ENCODE measurements at places on chromosomes 1 and 21.

DNA sequence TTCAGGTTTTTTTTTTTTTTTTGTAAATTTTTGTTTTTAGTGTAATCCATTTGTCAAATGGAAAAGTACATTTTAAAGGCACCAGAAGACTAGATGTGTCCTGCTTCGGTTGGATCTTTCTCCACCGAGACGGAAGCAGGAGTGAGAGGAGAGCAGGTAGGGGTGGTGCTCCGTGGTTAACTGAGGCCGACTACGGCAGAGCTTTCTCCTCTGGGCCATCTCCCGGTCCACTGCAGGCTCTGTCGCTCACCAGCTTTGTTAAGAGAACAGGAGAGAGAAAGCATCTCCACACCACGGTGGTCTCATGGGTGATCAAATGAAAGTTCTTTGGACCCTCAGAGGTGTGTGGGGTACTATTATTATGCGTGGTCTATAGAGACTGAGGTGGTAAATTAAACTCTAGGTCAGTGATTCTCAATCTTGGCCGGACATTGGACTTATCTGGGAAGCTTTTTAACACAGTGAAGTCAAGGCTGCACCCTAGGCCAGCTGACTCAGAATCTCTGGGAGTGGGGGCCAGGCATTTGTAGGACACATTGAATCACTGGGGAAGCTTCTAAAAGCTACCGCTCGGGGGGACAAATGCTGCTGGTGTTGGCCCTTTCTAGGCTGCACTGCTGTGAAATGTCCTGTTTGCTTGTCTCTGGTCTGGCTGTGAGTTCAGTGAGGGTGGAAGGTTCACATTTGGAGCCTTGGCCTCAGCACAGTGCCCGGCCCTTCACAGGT, 25.0 kb downstream of the ABCA4 start:
- DNase-seq = no peak

DNA sequence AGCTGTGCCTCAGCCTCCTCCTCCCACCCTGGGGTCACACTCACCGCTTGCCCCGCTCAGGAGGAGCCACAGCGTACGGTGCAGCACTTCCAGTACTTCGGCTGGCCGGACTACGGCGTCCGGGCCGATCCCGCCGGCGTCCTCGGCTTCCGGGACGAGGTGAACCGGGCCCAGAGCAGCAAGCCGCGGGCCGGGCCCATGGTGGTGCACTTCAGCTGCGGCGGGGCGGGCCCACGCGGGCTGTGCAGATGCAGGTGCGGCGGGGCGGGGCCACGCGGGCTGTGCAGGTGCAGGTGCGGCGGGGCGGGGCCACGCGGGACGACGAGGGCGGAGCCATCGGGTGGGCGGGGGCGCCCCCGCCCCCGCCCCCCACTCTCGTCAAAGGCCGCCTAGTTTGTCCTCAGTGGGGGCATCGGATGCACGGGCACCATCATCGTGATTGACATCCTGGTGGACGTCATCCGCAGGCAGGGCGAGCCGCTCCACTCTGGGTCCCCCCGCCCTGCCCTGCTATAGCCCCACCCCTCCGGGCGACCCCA, 5.5 kb downstream of the RNF223 start:
- no peak for DNase-seq

DNA sequence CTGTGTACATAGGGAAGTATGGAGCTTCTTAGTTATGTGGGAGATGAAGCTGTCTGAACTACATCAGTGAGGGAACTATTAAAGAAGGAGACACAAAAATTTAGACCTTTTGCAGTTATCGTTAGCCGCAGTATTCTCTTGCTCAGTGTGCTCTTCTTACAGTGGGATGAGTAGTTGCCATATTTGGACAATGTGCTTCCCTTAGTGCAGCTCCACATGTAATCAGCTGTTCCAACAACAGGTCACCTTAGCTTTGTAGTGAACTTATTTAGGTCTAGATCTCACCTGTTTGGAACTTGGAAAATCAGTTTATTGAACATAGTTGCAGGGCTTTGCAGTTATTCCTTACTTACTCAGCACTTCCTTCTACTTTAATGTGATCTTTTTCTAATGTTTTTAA, 18.1 kb downstream of the GPR52 start:
- no peak for DNase-seq

DNA sequence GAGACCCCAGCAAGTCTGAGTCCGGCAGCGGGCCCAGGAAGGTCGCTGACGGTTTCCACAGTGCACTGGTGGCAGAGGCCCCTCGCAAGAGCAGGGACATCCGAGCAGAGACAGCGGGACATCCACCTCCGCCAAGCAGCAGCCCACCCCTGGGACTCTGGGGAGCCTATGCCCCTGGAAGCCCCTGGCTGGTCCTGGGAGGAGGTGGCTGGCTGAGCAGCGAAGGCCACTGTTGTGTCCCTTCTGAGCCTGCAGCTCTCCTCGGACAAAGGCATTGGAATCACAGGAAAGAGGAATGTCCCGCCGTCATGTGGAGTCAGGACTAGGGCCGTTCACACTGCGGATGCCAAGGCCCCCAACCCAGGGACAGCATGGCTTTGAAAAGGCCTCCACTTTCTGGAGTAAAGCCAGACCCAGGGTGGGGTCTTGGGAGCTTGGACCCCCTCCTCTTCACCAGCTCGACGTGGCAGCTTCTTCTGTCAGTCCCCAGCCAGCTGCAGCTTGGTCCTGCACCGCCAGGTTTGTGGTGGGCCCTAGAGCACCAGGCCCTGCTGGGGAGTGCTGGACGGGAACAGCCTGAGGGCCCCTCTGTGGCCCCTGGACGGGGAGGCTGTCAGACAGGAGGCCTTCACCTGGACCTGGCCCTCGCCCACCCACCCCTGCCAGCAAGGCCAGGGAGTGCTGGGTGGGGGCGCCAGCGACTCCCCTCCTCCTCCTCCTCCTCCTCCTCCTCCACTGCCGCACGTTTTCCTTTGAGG, 1.4 kb downstream of the MEGF6 start:
- no peak for DNase-seq

DNA sequence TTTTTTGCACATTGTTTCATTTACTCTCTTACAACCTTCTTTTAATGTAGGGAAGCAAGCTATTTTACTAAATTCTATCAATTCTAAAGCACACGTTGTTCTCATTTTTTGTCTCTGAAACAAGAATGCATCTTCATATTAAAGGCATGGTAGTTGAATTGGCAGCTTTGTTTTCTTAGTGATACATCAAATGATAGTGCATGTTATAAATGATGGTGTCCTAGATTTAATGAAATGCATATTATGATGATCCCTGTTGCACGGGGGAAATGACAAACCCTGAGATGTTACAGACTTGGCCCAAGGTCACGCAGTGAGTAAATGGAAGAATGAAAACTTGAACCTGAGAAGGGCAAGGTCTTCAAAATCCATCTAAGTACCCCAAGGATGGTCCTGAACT, 213.1 kb downstream of the KAZN start:
- no peak for DNase-seq

DNA sequence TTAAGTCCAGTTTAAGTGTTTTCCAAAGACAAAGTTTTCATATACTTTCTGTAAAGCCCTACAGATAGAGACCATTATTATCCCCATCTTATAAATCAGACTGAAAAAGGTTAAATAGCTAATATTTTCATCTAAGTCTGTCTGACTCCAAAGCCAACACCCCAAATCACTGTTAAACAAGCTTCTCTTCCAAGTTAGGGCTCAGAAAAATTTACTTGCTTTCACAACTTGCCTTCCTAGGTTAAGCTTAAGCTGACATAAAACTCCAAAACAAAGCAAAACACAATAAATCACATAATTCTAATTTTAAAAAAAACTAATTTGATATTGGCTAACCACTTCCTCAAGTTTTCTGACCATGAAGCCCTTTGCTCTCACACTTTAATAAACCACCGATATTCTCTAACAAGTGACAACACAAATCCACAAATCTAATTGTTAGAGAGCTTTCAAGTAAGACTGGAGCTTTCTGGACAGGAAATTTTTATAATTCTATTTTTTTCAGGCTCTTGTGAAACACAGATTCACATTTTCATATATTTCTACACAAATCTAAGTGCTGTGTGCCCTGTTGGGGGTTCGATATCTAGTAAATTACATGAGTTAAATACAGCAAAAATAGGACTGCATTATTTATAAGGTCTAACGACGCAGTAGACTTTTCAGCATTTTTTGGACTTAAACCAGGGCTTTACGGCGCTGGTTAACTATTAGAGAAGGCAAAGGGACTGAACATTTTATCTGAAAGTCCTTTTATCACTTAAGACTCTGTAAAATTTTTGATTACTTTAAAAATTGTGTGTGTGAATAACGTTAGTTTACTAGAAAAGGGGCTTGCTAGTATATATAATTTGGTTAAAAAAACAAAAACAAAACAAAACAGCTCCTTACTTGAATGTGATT, 2.1 kb downstream of the GNG12 start:
- no peak for DNase-seq

DNA sequence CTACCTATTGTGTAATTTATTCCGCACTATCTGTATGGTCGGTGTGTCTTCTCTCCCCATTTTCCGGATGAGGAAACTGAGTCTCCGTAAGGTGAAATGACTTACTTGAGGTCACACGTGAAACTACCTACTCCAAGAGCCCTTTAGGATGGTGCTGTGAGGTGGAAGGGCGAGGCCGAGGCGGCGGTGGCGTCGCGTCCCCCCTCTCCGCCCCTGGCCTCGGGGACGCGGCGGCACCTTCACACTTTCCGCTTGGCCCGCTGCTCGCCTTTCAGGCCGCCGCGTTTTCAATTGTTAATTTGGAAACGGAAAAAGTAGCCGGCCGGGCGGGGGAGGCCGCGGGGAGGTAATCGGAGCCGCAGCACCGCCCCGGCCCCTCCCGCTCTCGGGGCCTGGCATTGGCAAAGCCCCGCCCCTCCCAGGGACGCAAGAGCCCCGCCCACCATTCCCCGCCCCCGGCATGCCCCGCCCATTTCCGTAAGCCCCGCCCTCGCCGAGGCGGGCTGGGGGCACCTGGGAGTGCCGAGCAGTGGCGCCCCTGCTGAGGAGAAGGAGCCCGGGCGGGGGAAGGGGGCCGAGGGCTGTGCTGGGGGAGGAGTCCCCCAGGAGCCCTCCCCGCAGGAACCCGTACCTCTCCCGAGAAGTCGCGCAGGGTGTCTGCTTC, 18.6 kb downstream of the KCNQ4 start:
- no peak for DNase-seq

DNA sequence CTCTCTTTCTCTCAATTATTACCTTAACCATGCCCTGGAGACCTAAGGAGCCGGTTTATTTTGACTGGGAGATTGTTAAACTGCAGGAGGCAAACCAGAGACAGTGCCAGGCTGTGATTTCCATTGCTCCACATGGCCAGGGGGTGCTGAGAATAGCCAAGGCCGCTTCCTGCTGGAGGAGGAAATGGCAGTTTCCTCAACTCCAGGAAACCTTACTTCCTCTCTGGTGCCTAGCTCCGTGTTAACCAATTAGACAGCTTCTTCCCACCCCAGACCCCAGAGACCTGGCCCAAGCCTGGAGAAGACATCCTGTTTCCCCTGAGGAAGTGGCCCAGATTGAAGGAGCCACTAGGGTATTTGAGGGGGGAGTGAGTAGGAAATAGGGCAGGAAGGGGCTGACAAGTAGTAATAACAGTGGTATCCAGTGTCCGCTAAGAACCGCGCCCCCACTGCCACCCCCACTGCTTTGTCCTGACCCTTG, 161.2 kb downstream of the PLPP3 start:
- no peak for DNase-seq

DNA sequence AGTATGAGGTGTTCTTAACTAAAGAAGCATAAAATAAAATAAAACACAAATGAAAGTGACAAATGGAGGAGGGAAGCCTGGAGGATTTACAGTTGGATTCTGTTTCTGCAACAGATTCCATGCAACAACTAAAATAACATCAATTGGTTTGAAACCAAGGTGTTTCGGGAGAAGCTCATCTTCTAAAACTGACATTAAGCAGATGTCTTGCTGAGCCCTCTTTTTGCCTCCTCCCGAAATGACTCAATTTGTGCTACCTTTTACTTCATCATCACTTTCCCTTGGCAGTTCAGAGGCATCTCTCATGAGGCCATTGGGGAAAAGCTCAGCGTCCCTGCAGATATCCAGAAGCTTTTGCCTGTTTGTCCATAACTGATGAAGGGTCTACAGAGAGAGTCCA, 121.6 kb upstream of the ADAR start:
- DNase-seq = no peak

DNA sequence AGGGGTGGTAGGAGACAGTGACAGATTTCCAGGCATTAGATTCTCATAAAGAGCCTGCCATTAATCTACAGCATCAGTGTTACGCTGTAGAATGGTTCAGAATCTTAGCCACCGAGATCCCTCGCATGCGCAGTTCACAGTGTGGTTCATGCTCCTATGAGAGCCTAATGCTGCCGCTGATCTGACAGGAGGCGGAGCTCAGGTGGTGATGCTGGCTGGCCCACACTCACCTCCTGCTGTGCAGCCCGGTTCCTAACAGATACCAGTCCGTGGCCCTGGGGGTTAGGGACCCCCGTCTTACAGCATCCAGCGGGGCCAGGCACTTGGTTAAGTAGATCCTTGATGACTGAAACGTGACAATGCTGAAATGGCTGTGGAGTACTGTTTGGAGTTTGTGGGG, 163.6 kb upstream of the C1orf21 start:
- no peak for DNase-seq

- no peak for DNase-seq
These were observed 97.1 kb upstream of the ETV3 start for GRCh38 chr1:157235307-157235706.

DNA sequence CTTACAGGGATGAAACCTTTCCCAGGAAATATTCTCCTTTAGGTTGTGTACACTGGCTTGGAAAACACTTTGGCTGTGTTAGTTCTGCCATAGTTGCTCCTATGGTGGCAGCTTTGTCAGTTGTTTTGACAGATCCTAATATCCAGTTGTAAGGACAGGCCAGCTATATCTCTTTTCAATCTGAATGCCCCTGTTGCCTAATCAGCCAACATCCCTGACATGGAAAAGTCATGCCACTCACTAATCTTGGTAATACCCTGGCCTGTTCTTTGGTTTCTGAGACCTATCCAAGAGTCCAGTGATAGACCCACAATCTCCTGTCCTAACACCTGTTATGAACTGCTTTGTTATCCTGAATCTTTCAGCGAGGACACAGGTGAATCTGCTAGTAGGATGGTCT, 148.8 kb downstream of the MRPL39 start:
- no peak for DNase-seq

DNA sequence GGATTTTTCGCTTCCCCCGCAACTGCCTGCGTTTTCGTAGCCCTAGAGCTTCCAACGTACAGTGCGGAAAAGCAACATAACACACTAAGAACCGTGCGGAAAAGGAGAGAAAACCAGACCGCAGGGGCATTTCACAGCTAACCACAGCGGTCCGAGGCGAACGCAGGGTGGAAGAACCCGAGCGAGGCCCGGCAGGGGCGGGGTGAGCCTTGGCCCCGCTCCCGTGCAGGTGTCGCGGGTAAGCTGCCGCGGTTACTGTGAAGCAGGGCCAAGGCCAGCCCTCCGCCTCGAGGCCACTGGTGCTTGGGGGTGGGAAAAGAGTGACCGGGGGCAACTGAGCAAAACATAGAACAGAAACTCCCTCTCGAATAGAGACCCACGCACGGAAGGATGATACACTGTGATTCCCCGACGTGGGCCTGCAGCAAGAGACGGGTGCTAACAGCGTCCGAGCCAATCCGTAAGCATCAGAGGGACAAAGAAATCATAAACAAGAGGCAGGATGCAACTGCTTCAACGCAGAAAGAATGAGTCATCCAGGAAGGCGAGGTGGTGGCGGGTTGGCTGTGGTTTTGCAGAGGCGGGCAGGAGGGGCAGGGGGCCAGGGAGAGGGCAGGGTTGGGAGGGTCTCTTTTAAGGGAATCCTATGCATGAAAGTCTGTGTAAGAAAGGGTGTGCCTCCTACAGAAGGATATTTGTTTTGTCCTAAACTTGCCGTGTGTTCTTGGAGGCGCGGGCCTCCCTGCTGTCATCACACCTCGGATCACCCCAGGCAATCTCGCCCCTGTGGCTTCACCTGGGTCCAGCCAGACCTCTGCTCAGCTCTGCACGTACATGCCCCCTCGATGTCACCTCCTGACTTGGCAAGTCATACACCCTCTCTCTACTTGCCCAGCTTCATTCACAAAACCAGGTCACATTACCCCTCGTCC, 7.3 kb downstream of the GNG4 start:
- no peak for DNase-seq
